ENCODE measurements at places on chromosomes 7 and 10.

DNA sequence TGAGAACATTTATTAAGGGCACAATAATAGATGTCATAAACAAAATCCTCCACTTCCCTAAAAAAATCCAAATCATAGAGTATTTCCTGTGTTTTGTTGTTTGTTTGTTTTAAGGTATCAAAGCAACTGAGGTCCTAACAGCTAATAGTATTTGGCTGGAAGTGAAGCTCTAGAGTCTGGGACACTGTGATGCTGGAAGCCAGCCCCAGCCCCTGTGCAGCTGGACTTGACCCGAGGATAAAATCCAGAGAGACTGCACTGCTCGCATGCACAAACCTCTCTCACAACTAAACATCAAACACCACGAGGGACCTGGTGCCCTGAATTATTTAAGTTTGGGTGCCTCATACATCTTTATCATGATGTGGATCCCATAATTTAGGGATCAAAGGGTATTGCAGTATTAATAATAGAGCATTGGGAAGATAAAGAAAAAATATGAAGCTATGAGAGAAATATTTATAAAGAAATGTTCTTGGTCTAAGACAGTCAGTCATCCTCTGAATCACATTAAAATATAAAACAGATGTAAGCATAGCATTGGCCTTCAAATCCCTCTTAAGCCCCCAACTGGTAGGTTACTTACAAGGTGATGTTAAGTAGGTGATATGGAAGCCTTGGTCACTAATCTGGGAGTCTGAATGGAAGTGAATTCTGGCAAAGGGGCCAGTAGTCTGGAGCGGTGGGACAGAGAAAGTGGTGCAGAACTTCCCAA lies 44.4 kb downstream of the CUBN start:
- no peak for DNase-seq

GRCh38 chr7:12687718-12688171 lies 312 bp downstream of the ARL4A start:
- DNase-seq: no peak

- no peak for DNase-seq
Observed at GRCh38 chr7:128456255-128456725, 612 bp downstream of the HILPDA start.

DNA sequence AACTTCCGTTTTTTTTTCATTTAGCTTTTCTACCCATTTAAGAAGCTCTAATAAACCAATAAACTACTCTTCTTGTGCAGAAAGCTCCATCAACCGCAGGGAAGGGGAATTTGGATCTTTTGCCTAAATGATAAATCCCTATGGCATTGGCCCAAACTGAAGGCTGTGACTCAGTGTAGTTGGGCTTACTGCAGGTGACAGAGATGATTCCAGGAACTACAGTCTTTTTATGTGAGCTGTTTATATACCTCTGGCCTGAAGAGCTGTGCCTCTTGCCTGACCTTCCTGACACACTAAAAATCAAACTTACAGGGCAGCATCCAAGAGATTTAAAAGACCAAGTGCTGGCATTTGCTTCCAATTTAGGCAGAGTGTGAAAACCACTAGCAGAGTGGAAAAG lies 25.2 kb downstream of the ABCB1 start:
- no peak for DNase-seq

- no peak for DNase-seq
Observed at GRCh38 chr7:74454021-74454924, 567 bp downstream of the GTF2IRD1 start.

DNA sequence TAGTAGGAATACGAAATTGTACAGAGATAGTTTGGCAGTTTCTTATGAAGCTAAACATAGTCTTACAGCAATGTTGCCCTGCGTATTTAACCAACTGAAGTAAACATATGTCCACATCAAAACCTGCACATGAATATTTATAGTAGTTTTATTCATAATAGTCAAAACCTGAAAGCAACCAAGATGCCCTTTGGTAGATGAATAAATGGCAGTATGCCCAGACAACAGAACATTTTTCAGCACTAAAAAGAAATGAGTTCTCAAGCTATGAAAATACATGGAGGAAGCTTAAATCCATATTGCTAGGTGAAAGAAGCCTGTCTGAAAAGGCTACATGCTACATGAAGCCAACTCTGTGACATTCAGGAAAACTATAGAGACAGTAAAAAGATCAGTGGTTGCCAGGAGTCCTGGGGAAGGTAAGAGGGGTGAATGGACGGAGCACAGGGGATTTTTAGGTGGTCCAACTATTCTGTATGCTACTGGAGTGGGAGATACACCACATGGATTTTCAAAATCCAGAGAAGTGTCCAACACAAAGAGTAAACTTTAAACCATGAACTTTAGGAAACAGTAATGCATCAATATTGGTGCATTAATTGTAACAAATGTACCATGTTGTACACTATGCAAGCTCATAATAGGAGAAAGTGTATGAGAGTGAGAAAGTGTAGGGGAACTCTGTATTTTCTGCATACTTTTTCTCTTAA lies 17.6 kb downstream of the GPRIN2 start:
- DNase-seq: no peak

DNA sequence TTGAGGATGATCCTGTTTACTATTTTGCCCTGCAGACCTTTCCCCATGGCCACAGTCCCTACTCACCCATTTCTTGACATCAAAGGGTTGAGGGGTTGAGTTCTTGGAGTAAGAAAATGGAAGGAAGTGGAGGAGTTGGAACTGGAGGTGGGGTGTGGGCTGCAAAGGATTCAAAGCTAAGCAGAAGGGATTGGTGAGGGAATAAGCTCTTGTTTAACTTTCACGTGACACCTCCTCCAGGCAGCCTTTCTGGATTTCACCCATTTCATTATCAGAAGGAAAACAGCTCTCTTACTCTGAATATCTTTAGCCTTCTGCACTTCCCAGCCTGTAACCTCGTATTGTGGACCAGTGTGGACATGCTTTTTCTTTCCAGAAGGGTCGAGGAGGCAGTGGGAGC lies 13.7 kb downstream of the MOSPD3 start:
- no peak for DNase-seq

- no peak for DNase-seq
Observed at GRCh38 chr10:95513008-95513589, 48.1 kb downstream of the SORBS1 start.

DNA sequence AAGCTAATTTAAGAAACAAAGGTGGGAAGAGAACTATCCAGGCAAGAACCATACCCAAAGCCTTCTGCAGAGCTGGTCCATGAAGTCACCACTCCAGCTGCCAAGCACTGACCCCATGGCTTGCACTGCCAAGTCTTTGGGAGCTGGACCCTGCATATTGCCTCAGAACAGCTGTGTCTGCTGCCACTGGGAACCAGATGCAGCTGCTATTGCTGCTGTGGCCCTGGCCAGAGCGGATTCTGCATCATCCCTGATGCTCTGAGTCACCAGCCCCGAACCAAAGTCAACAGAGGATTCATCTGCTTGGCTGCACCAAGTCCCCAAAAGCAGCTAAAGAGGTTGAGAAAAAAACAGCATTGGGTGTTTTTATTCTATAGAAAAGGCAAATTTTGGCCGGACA lies 39.2 kb upstream of the GSAP start:
- no peak for DNase-seq

DNA sequence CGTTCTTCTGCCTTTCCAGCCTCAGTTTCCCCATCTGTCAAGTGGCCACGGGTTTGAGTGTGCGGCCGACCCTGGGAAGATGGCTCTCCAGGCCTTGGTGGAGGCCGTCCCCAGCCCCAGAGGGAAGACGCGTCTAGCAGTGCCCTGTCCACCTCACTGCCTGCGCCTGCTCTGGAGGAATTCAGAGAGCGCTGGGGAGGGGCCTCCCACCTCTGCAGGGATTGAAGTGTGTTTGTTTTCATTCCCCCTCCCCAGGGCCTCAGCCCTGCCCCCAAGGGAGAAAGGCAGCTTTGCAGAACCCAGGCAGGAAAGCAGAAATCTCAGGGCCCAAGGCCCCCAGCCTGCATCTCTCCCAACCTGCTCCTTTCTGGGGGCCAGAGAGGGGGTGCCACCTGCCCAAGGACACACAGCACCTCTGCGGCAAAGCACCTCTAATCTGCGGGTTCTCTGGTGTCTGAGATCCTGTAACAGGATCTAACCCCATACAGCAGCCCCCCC lies 91.0 kb downstream of the MICALL2 start:
- DNase-seq: no peak

- DNase-seq: no peak
Observed at GRCh38 chr10:132133005-132133404, 53.7 kb upstream of the DPYSL4 start.

- DNase-seq: no peak
Observed at GRCh38 chr10:114176511-114176910, 2.5 kb upstream of the CCDC186 start.

DNA sequence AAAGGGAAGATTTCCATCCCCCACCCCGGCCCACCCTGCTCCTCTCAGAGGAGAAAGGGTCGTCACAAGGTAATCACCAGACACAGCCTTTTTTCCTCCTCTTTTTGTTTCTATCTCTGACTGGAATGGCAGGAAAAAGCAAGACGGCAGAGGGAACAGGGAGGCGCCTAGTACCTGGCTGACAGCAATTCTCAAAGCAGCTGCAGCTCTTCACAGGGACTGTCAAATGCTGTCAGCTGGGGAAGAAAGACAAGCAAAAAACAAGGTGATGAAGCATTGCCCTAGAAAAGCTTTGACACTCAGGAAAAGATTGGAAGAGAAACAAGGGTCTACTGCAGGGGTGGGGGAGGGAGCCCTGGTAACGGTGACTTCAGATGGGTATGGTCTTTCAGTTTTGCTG lies 52.7 kb downstream of the GNA12 start:
- DNase-seq: no peak

GRCh38 chr10:63525021-63525420 lies 3.8 kb downstream of the REEP3 start:
- DNase-seq: no peak

DNA sequence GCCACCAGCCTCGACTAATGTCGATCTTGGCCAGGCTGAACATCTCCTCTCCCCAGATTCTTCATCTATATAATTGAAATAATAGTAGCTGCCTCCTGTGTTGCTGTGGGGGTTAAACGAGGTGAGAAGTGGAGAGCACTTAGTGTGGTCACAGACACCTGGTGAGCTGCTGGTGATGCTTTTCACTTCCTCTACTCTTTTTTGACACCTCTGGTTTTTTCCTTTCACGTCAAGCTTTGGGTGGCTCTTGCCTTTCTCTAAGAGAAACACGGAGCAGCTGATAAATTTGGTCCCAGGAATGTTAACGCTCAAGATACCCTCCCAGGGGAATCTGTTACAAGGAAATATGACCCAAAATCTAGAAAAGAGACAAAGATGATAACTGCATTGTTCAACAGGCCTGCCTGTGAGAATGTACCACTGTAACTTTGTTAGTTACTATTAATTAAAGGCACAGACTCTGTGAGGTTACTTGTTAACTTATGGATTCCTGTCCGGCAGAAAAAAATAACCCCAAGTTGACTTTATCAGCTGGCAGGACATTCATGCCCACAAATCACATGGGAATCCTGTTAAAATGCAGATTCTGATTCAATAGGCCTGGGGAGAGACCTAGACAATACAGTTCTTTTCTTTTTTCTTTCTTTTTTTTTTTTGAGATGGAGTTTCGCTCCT lies 9.5 kb upstream of the NPFFR1 start:
- no peak for DNase-seq

DNA sequence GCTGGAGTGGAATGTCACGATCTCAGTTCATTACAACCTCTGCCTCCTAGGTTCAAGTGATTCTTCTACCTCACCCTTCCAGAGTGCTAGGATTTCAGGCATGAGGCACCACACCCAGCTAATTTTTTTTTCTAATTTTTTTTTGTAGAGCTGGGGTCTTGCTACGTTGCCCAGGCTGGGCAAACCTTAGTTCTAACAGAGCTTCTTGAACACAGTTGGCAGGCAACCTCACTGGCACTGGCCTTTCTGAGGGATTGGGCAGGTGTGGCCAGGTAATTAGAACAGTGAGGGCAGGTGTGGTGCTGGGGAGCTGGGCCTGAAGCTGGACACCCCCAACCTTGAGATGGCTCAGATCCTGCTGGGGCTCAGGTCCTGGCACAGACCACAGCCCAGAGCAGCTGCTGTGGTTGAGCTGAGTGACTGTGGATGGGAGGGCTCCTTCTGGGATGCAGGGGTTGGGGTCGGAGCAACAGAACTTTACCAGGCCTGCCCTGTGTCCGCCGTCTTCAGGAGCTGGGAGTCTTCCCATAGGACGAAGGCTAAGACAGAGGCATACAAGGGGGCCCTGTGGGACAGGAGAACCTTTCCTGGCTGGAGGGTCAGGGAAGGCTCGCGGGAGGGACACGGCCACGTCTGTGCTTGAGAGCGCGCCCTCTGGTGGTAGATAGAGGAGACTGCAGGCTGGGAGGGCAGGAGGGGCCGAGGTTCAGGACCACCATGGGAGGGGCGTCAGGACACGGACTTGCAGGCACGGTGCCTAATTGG lies 48.2 kb downstream of the COL26A1 start:
- DNase-seq: no peak

- DNase-seq: no peak
Observed at GRCh38 chr10:123999956-124000615, 93.3 kb downstream of the CHST15 start.

GRCh38 chr7:36071605-36072004 lies 81.4 kb upstream of the EEPD1 start:
- no peak for DNase-seq

DNA sequence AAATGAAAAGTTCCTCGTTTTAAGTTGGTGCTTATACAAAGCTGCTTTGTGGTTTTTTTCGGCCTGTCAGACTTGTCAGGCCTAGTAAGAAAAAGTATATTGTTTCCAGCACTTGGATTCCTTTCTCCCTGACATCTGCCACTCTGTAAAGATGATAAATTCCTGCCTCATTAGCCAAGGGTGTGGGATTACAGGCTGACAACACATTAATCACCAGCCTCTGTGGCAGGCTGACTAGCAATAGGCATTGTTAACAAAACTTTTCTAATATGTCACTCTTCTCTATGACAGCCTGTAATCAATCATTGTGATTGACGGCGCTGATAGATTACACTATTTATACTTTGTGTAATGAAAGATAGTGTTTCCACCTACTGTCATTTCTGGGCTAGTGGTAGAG lies 682.5 kb downstream of the LRMDA start:
- DNase-seq: no peak

- DNase-seq: no peak
Observed at GRCh38 chr7:39504963-39505362, 61.2 kb upstream of the YAE1 start.

DNA sequence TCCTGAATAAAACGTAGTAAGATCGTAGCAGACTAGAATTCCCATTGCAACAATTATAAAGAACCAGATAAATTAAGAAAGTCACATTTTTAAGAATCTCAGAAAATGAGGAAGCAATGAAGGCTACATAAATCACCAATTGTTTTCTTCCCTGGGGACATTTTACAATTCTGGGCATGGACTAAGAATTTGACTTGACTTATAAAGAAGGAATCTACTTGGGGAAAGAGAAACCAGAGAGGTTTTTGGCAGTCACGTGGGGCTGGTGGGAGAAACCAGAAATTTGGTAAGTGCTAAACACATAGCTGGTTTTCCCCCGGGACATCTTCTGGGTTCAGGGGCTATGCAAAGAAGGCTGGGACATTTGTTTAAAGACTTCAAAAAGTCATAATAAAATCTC lies 109.8 kb upstream of the IL6 start:
- DNase-seq: no peak

DNA sequence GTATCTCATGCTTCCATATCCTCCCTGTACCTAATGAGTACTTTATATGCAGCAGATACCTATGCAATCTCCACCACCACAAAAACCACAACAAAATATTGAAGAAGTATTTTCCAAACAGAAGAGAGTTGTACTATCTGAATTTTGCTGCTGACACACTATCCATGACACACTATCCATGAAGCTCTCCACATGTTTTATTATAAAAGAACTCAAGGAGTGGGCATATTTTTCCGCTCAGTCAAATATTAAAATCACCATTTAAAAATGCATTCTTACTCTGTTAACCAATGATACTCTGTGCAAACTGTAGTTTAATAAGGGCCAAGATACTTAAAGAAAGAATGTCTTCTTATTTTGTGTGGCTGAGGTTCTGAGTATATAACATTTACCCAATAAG lies 2.8 kb downstream of the BET1 start:
- DNase-seq: no peak
